CD4-positive, alpha-beta T cell treated with Interleukin-15 for 1 hour (primary cell): ENCODE measurements at places on chromosomes 1 and 21.

- DNase-seq = no peak
These were observed 72.4 kb upstream of the CYP2J2 start for GRCh38 chr1:59999006-59999405.

- no peak for DNase-seq
These were observed 909.4 kb downstream of the ADGRL2 start for GRCh38 chr1:82710091-82710490.

GRCh38 chr1:42380586-42381279, at the start of gene RIMKLA:
Gene RIMKLA, plus strand, starts transcription at chr1:42380792. Its CDS starts 143 bp downstream, at chr1:42380935.
- peak; percentile 26 for DNase-seq

DNA sequence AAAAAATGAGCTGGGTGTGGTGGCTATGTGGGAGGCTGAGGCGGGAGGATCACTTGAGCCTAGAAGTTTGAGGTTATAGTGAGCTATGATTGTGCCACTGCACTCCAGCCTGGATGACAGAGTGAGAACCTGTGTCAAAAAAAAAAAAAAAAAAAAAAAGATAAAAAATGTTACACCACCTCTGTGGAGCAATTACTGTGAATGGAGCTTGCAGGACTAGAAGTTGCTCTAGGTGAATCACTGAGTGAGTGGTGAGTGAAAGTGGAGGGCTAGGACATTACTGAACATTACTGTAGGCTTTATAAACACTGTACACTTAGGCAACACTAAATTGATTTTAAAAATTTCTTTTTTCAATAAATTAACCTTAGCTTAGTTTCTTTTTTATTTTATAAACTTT, 21.9 kb downstream of the TLCD4 start:
- no peak for DNase-seq

DNA sequence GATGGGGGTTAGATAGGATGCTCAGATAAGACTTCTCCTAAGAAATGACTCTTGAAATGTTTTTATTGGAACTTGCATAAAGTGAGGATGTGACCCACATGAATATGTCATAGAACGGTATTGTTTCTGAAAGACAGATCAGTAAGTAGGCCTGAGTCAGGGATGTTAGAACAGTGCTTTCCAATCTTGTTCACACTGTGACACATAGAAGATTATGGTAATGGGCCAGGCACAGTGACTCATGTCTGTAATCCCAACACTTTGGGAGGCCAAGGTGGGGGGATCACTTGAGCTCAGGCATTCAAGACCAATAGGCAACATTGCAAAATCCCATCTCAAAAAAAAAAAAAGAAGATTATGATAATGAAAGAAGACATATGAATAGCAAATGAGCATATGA, 32.9 kb downstream of the FMO4 start:
- no peak for DNase-seq

GRCh38 chr1:46380508-46380907, 13.6 kb upstream of the FAAH start:
- DNase-seq = no peak

DNA sequence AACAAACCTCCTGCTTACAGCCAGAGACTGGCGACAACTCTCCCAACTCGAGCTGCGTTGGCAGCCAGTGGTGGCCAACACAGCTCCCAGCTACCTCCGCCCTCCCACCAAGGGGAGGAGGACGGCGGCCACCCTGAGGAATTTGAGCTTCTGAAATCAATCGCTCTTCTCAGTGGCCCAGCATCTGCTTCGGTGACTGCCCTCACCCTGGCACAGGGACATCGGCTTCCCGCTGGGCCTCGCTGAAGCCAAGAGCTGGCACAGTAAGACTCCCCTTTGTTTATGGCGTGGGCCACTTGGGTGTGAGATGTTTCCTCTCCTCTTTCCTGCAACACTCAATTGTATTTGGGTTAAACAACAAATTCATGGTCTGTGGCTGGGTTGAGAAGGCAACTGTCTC, 136.2 kb downstream of the ZBTB18 start:
- DNase-seq = no peak

DNA sequence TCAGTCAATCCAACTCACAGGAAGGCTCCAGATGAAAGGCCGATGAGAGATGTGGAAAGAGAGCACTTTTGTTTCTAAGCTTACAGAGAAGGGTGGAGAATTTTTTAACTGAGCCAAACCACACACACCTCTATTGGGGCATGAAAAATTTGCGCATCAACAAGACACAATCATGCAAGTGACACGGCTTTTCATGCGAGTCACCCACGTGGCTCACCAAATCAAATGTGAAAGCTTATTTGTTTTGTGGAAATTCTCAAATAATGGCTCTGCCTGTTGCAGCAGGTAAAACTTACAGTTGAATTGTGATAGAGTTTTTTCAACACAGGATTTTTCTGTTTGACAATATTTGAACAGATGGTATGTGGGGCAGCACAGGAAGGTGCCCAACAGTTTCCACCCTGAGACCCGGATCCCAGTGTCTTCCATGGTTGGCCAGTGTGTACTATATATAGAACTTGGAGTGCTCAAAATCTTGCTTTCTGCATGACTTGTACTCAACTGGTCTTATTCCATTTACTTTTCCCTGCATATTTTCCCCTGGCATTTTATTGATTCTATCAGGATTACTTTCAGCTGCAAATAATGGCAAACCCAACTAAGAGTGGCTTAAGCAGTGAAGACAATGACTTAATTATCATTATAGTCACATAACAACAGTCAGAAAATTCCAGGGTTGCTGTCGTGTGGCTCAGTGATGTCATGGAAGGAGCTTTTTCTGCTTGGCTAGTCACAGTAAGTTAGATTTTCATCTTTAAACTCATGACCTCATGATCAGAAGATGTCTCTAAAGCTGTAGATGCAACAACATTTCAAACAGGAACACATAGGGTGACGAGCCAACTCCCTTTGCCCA, 90.6 kb upstream of the SIM2 start:
- DNase-seq = no peak

DNA sequence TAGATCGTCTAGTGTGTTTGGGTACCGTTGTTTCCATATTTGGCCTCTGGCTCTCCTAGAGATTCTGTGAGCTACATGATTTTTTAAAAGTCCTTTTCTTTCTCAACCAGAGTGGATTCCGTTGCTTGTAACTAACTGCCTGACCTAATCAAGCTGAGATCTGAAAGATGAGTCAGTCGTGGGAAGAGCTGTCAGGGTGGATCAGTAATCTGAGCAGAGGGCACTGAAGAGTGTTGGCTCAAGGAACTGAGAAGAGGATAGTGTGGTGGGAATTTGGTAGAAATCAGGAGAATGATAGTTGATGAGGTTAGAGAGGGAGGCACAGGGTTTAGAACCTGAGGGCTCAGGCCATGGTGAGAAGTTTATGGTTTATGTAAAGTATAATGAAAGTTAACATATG, 52.2 kb downstream of the TRAF5 start:
- DNase-seq = no peak

GRCh38 chr21:36718951-36719501, 20.1 kb downstream of the SIM2 start:
- no peak for DNase-seq

DNA sequence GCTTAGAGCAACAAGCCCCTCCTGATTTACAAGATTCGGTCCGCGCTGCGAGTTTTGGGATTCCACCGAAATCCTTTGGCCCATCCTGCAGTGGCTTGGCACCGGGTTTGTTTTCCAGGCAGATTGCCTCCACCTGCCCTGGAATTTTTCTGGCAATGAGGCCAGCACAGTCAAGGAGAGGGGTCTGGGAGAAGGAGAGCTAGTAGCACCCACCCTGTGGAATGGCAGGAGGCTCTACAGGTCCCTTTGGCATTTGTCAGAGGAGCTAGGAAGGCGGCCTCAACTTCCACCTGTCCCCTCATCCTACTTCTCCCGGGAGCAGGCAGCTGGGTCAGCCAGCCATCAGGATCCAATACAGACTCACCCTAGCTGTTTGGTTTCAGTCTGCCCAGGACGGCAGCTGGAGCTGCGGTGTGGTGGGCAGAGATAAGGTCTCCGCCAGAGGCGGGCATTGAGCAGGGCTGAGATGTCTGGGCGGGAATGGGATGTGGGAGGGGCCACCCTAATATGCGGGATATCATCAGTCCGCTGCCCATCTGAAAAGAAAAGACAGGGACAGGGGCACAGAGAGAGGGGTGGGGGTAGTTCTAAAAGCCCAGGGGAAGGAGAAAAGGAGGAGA, 37.8 kb upstream of the PRELP start:
- no peak for DNase-seq

DNA sequence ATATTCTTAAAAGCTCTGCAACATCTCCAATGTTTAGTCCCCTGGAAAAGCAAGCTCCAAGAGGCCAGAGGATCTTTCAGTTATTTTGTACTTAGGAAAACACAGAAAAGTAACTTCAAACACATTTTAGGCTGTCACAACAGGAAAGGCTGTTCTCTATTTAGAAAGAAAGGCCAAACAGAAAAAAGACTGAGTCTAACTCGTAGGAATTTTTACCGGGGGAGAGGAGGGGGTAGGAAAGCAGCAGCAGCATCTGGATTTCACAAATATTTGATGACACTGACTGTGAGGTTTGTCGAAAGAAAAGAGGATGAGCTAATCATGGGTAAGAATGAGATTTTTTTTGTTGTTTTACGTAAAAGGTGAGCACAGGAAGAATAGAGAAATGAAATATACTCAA, 107.1 kb downstream of the EIF4G3 start:
- no peak for DNase-seq
